ENCODE measurements at places on chromosomes 3 and 15.

DNA sequence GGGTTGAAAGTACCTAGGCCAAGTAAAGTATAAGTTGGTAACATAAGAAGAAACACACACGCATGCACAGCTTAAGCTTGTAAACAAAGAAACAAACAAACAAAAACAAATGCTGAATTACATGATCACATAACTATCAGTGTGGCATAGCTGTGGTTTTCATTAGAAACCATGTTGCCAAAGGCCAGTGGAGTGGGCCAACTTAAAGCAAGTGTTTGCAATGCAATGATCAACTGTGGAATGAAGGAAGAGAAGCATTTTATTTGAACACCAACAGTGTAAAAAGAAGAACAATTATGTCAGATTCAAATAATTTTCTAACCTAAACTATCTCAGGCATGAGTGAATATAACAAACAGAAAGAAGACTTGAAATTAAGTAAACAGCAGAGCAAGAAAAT is 199.4 kb upstream of the STRIT1 start:
- no peak for DNase-seq

DNA sequence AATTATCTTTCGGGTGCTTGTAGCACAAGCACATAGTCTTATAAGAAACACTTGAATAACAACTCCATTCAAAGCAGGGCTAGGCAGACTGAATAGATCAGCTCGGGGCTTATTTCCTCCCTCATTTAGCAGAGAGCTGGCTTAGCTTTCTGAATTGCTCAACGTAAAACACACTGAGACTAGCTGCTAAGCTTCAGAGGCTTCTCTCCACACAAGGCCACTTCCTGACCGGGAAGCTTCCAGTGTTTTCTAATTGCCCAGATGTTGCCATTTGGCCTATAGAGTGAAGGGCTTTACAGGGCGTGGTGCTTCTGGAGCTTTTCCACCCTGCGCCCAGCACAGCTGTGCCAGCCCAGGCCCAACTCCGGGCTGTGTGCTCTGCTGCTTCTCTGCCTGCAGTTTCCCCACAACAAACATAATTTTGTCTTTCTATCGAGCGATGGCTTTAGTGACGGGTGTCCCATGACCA is 16.6 kb downstream of the FAM240A start:
- DNase-seq, result peak; percentile 94

- no peak for DNase-seq
Measured at GRCh38 chr3:188126276-188126675, 27.7 kb upstream of the LPP start.

GRCh38 chr3:48082580-48083184 is 66.5 kb upstream of the MAP4 start:
- DNase-seq, result no peak

DNA sequence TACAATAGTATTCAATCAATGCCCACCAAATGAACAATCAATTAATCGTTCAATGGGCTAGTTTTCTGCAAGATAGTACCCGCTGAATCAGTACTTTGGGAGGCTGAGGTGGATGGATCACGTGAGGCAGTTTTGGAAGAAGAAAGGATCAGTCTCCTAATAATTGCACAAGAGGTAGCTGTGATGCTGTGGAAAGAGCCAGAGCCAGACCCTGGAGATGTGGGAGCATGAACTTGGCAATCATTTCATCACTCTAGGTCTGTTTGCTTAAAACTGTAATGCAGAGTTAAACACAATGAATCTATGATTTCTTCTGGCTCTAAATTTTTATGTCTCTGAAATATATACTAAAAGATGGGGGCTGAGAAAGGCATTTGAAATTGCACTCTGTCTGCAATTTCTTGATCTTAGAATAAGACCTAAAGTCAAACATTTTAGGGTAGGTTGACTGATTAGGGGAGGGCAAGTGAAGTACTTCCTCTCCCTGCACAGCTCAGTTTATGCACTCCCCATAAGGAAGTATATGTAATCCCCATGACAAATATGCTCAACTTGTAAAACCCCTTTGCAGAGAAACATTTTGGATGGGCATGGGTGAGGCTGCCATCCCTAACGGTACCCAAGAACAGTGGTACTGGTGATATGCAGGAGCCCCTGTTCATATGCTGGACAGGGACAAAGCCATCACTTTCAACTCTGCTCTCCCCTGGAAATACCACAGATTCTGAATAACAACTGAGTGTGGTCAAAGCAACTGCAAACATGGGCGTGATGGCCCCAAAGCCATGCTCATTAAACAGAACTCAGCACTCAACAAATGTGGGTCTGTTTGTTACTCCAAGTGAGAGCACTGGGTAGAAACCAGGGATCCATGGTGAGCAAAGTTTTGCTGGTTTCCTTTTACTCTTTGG is 28.6 kb upstream of the SPATA12 start:
- DNase-seq, result no peak

DNA sequence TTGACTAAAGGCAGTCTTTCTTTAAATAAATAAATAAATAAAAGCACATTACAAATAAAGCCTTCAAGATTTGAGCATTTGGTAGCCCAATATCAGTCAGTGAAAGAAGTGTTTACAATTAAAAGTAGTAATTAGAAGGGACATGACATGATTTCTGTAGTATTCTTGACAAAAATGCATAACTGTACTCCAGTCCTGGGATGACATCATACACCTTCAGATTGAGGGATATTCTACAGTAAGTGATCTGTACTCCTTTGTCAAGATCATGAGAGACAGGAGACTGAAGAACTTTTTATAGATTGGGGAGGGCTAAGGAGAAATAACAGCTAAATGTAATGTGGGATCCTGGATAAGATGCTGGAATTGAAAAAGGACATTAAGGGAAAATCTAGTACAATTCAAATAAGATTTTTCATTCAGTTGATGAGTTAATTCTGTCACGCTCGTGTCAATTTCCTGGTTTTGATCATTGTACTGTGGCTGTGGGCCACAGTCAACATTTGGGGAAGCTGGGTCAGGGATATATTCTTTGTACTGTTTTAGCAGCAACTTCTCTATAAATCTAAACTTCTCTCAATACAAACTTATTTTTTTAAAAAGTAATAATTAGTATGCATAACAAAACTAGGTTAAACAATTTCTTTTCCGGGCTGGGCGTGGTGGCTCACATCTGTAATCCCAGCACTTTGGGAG is 314.8 kb downstream of the PTPRG start:
- no peak for DNase-seq

DNA sequence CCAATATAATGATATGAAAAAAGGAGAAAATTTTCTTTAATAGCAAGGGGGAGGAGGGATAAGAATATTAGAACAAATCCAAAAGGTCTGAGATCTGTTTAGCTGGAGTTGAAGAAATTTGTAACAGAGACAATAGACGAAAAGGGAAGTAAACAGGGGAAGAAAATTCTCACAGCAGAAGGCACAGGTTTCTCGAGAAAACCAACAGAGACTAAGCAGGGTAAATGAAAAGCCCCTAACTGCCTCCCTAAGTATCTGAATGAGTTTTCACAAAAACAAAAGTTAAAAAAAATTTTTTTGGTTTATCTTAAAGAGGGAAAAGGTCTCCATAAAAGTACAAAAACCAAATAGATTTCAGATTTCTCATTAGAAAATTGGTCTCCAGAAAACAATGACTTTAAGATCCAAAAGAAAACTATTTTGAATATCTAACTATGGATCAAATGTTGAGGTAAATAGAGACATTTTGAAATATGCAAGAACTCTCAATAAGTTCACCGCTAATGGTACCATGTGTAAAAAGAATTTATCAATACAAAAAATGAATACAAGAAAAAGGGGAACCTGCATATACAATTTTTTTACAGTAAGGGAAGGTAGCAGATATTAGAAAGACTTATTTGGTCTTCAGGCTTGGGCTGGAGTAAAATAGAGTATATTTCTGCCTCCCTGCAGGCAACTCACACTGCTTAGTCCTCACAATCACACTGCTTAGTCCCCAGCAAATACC is 23.9 kb upstream of the NEK10 start:
- DNase-seq, result no peak

GRCh38 chr3:137163241-137163871 is 205.6 kb downstream of the IL20RB start:
- DNase-seq, result peak; percentile 52

GRCh38 chr3:68242606-68243005 is 588.2 kb upstream of the SUCLG2 start:
- no peak for DNase-seq

Data from tongue (tissue), 3 donors.